Omental fat pad (tissue), 4 donors: ENCODE measurements at places on chromosomes 2 and 18. TPM values are rescaled to one million over a fixed set of nuclear protein-coding genes. Genes with fewer than 3 reads are reported as not detected.

The LYPD6B gene
- 0.50 TPM for total RNA-seq

The FLACC1 gene
- 1.8 TPM for total RNA-seq

The RAD51AP2 gene
- total RNA-seq: not detected

The ADD2 gene
- total RNA-seq: 4.8 TPM

The SLC16A14 gene
- total RNA-seq: 1.3 TPM
